Fibroblast of lung (primary cell): ENCODE measurements at places on chromosomes 13 and 19.

- peak; percentile 100 for DNase-seq
Measured at GRCh38 chr13:30847650-30848307, 58.3 kb upstream of the MEDAG start.

GRCh38 chr13:34869696-34870095 lies 72.4 kb upstream of the NBEA start:
- DNase-seq: no peak

DNA sequence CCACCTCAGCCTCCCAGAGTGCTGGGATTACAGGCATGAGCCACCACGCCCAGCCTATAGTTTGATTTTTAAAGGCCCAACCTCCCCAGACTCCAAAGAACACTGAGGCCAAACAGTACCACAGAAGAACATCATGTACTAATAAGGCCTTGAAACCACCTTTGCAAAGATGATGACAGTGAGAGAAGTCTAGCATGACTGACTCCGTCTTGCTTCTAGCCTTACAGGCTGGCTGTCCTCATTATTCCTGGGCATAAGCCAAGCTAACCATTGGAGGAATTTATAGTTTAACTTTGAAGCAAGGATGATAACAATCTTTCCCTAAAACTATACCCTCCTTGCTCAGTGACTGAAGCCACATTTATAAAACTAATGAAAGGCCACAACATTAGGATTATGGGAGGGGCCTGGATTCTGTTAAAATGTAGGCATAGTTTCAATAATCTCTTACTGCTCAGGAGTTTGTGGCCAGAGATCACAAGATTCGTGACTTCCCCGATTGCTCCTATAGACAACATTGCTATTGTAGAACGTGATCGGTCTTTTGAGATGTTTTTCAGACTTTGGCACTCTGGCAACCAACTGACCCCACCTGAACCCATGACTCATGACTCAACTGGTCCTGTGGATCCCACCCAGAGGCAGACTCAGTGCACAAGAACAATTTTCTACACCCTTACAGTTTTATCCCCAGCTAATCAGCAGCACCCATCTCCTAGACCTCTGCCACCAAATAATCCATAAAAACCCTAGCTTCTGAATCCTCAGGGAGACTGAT lies 17.6 kb downstream of the GPR42 start:
- DNase-seq: no peak

DNA sequence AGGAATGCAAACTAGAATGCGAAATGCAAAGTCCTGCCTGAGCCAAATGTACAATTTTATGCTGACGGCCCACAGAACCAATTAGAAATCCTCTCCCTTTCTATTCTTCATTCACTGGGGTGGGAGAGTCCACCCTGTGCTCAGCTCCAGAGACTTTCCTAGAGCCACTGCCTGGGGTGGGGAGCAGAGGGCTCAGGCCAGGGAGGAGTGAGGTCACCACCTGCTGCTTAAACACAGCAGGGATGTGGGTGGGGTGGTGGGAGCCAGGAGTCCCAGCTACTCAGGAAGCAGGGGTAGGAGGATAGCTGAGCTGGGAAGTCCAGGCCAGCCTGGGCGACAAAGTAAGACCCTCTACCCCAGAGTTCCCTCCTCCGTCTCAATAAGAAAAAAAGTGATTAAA lies 26.9 kb upstream of the ZNF83 start:
- DNase-seq: no peak

GRCh38 chr13:36344173-36344572 lies 2.0 kb downstream of the SPART start:
- DNase-seq: peak; percentile 35

- no peak for DNase-seq
Measured at GRCh38 chr13:67155898-67156722, 74.0 kb downstream of the PCDH9 start.

DNA sequence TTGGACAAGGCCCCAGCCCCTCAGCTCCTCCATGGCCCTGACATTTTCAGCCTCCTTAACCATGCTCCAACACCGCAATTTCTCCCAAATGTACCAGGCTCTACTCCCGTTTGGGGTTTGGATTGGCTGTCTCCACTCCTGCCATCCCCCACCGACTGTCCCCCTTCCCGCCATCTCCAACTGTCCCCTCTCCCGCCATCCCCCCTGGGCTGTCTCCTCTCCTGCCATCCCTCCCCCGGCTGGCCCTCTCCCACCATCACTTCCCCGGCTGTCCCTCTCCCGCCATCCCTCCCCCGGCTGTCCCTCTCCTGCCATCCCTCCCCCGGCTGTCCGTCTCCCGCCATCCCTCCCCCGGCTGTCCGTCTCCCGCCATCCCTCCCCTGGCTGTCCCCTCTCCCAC lies 5.4 kb downstream of the BCAT2 start:
- DNase-seq: no peak

DNA sequence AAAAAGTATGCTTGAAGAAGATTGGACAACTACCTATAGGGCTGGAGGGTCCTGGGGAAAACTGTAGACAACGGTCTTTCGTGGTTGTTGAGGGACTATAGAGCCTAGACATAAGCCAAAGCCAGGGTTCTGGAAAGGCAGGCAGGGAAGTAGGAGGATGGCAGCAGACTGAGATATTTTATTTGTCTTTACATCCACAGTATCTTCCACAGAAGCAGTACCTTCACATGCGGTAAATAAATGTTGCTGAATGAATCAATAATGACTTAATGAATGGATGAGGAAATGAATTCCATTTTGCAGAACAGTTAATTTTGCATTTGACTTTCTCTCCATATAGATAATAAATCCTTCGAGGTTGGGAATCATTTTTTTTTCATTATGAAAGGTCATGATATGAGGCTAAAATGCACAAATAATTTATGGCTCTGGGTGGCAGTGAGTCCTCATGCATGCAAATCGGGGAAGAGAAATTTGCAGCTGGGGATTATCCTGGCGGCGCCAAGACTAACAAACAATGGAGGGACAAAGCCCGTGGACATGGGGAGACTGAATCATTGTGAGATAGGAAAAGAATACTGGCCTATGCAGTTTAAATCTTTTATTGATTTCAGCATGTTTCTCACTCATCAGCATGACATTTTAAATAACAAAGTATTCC lies 102.0 kb downstream of the ERCC5 start:
- DNase-seq: peak; percentile 19

DNA sequence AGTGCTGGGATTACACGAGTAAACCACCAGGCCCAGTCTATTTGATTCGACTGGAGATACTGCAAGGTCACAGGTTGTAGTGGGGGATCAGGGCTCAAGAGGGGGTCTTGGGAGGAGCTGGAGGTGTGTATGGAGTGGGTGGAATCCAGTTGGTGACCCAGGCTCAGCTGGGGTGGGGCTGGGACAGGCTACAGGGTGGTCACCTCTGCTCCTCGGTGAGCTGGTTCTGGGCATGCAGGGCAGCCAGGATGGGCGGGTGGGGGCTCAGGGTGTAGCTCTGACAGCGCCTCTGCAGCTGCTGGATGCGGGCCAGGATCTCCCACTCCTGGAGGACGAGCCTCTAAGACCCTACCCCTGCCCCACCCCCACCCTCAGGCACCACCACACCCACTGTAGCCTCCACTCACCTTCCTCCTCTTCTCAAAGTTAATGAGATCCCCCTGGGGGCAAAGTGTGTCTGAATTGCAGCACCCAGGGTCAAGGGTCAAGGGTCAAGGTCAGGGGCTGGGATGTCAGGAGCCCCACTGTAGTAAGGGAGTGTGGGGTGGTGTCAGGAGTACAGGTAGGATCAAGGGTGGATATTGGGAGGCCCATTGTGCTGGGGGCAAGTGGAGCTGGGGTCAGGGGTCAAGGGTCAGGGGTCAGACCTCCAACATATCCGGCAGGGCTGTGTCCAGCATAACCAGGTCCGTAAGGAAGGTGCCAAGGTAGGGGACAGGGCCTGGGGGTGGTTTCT lies 17.1 kb downstream of the RGL3 start:
- no peak for DNase-seq

DNA sequence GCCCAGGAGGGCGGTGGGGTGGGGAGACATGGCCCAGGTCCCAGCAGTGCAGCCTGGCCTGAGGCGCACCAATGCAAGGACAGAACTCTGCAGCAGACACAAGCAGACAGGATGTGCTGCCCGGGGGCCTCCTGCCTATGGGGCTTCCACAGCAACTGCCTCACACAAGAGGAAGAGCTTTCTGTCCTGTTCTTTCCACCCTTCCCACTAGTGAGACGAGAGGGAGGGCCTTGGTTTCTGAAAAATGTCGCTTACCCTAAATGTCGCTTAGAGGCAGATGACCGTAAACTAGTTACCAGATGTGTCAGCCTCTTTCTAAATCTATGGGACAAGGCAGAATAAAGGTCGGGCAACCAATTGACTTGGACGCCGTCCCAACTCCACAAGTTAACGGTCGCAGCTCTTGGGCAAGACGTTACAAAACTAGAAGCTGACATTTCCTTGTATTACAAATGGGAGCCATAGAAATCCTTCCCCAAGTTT lies at the start of gene LAIR1:
Gene LAIR1 (minus strand): TSS at position 157 of the 483 bp plus-strand sequence. CDS start 127 bp downstream, at position 30.
- DNase-seq: no peak

- DNase-seq: no peak
Measured at GRCh38 chr19:30522341-30522740, 150.2 kb downstream of the ZNF536 start.

GRCh38 chr19:18832306-18833140 lies 764 bp downstream of the UPF1 start:
- no peak for DNase-seq

DNA sequence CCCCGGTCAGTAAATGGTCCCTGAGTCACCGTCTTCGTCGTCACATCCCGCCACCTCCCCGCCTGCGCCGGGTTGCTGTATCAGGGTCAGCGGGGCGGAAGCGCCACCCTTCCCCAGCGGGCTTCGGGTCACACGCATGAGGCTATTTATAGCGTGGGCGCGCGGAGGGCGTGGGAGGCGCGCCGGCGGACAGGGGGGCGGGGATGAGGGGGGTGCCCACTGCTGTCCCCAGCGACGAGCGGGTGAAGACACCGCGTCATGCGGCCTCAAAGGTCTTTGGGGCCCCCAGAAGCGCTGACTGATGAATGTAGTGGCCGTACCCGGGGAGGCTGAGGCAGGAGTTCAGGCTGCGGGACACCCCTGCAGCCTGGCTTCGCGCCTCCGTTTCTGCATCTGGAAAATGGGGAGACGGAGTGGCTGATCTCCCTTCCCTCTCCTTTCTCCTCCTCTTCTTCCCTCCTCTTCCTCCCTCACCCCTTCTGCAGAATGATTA lies 7.9 kb downstream of the UNC13A start:
- peak; percentile 42 for DNase-seq
